Heart left ventricle (tissue), 16 donors: ENCODE measurements at places on chromosomes 6 and 20. TPM values are rescaled to one million over a fixed set of nuclear protein-coding genes. Genes with fewer than 3 reads are reported as not detected.

Gene GPR6
- polyA plus RNA-seq = not detected

Gene EDN1
- polyA plus RNA-seq = 6.9 TPM

Gene CYP39A1
- polyA plus RNA-seq = 4.0 TPM

Gene SLC22A3
- 0.61 TPM for polyA plus RNA-seq

Gene FHL5
- polyA plus RNA-seq = 2.2 TPM

Gene APCDD1L
- polyA plus RNA-seq = 0.37 TPM

Gene IMPG1
- not detected for polyA plus RNA-seq
